NCI-H2029 treated with DMSO at 0.1 percent for 48 hours (cell line): ENCODE measurements at places on chromosomes 6 and 20.

- DNase-seq, result no peak
Observed at GRCh38 chr20:1186367-1186991, 1.7 kb upstream of the TMEM74B start.

DNA sequence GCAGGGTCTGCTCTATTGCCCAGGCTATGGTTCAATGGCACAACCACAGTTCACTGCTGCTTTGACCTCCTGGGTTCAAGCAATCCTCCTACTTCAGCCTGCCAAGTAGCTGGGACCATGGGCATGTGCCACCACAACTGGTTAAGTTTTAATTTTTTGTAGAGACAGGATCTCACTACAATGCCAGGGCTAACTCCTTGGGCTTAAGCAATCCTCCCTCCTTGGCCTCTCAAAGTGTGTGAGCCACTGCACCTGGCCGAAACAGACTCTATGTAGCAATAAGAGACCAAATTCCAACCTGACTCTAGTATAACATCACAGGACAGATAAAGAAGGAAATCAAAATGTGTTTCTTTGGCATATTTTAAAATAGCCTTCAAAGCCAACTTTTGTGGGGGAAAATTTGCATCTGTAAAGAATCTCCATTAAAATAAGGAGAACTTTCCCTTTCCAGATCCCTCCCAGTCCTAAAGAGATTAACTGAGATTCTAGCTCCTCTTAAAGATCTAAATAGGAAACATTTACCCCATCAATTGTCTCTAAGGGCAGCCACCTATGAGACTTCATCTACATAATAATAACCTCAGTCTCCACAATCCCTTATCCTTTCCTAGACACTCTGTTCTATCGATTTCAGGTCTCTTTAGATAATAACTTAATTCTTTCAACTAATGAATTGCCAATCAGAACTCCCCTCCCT, 94.7 kb upstream of the PLCB4 start:
- DNase-seq, result no peak

DNA sequence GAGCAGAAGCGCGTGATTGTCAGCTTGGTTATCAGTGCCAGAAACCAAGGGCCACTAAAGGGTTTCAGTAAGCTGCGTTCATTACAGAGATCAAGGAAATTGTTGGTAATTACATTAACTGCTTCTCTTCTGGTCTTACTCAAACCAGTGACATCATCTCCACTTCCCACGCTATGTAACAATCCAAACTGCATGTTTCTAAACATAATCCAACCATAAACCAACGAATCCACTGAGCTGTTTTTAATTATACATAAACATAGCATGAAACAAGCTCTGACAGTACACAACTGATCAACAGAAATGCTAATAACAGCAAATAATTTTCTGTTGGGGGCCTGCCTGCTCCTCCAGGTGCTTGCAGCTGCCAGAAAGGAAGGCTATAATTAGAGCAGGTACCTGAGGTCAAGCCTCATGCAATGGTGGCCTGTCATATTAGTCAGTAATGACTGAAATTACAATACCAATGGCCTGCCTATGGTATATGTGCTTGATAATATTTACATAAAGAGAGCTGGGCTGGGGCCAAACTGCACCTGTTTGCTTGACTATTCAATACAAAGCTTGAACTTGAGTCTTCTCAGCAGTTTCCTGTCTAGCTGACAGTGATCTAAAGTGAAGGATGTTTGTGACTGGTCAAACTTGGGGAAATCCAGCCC, 40.1 kb downstream of the ILRUN start:
- DNase-seq, result peak; percentile 86

- DNase-seq, result no peak
Observed at GRCh38 chr20:1900321-1900801, 5.2 kb downstream of the SIRPA start.

GRCh38 chr6:143180826-143181225, 120.1 kb downstream of the AIG1 start:
- DNase-seq, result no peak
